Naive thymus-derived CD4-positive, alpha-beta T cell (primary cell): ENCODE measurements at places on chromosomes 3 and 15.

DNA sequence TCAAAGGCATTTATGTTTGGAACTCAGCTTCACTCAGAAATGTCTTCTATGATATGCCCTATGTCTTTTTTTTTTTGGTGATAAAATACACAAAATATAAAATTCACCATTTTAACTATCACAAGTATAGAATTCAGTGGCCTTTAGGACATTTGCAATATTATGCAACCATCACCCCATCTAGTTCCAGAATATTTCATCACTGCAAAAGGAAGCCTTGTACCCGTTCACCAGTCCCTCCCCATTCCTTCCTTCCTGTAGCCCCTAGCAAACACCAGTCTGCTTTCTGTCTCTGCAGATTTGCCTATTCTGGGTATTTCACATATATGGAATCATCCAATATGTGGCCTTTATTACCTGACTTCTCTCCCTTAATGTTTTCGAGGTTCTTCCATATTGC, 134.8 kb downstream of the ADAMTS9 start:
- no peak for DNase-seq

DNA sequence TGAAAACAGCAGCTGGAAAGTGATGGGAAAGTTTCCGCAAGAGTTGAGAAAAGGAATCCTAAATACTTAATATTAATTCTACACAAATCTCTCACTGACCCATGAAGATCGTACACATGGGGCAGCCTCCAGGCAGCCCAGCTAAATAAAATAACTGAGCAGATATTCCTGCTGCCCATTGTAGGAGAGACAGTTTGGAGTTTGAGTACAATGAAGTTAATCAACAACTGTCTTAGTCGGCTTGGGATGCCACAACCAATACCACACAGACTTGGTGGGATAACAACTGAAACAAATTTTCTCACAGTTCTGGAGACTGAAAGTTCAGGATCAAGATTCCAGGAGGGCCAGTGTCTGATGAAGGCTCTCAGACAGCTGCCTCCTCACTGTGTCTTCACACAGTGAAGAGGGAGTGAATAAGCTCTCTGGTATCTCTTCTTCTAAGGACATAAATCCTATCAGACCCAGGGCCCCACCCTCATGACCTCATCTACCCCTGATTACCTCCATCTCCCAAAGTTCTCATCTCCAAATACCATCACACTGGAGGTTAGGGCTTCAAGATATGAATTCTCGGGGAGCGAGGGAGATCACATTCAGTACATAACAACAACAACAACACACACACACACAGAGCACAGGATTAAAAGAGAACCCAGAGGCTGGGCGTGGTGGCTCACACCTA, 9.7 kb downstream of the TRPM7 start:
- no peak for DNase-seq

DNA sequence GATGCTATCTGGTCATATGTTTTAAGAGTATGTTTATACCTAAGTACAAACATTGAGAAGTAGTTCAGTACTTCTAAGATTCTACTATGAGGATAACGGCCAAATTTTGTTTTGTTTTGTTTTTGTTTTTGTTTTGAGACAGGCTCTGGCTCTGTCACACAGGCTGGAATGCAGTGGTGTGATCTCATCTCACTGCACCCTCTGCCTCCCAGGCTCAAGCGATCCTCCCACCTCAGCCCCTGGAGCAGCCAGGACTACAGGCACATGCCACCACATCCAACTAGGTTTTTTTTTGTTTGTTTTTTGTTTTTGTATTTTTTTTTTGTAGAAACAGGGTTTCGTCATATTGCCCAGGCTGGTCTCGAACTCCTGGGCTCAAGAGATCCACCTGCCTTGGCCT, 47.5 kb upstream of the RPS17 start:
- DNase-seq: no peak

GRCh38 chr3:137835096-137835495, 71.0 kb downstream of the SOX14 start:
- no peak for DNase-seq

DNA sequence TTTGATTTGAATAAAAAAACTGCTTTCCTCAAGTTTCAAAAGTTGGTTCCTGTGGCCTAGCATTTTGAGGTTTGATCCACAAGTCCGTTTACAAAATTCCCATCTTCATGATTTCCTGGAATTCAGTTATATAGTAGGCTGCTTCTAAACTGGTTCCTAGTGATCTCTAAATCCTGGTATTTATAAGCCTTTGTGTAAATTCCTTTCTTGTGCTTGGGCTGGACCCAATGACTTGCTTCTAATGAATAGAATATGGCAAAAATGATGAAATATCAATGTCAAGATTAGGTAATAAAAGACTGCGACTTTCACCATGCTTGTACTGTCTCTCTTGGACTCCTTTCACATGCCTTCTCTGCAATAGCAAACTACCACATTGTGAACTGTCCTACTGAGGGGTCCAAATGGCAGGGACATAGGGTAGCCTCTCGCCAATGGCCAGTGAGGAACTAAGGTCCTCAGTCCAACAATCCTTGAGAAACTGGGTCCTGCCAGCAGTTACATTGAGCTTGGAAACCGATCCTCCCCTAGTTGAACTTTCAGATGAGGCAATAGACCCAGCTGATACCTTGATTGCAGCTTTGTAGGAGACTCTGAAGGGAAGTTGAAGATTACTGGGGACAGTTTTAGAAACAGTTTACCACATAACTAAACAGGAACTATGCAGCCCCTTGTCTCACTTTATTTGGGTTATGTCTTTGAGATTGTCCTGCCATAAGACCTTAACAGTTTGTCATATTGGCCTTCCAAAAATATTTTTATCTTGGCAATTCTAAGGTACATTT, 303.9 kb upstream of the TBC1D5 start:
- DNase-seq: no peak

DNA sequence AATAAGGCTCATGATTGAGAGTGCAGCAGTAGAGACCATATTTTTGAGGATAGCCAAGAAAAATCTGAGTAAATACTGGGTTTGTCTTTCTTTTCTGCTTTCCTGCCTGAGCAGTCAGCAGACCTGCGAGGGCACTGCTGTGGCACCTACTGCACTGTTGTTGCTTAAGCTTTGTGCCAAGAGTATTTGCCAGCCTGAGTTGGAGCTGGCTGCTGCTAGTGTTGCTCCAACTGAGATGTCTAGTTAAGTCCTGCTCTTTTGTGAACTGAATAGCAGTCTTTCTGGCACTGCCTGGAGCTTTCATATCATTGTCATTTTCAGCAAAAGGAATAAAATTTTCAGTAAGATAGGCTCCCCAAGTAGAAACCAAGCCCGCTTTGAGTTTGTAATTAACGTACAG, 214.5 kb upstream of the P2RY1 start:
- no peak for DNase-seq

GRCh38 chr15:48775546-48775945, 35.3 kb downstream of the CEP152 start:
- no peak for DNase-seq

GRCh38 chr15:96790004-96790403, 459.5 kb downstream of the NR2F2 start:
- no peak for DNase-seq

- DNase-seq: no peak
These were observed 48.8 kb upstream of the PLXND1 start for GRCh38 chr3:129655291-129655700.

GRCh38 chr3:8736436-8736835, 2.8 kb downstream of the CAV3 start:
- no peak for DNase-seq

DNA sequence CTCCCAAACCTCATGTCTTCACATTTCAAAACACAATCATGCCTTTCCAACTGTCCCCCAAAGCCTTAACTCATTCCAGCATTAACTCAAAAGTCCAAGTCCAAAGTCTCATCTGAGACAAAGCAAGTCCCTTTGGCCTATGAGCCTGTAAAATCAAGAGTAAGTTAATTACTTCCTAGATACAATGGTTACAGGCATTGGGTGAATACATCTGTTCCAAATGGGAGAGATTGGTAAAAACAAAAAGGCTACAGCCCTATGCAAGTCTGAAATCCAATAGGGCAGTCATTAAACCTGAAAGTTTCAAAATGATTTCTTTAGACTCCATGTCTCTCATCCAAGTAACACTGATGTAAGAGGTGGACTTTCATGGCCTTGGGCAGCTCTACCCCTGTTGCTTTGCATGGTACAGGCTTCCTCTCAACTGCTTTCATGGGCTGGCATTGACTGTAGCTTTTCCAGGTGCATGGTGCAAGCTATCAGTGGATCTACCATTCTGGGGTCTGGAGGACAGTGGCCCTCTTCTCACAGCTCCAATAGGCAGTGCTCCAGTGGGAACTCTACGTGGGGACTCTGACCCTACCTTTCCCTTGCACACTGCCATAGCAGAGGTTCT, 55.0 kb upstream of the PLSCR4 start:
- DNase-seq: no peak

GRCh38 chr3:77236118-77236517, 196.2 kb downstream of the ROBO2 start:
- no peak for DNase-seq

- DNase-seq: no peak
These were observed 341.0 kb upstream of the UBE2E2 start for GRCh38 chr3:22862111-22862510.

GRCh38 chr3:183435661-183436060, 7.2 kb upstream of the MCF2L2 start:
- DNase-seq: no peak

- peak; percentile 60 for DNase-seq
These were observed 71.1 kb upstream of the XCR1 start for GRCh38 chr3:46098319-46098761.

DNA sequence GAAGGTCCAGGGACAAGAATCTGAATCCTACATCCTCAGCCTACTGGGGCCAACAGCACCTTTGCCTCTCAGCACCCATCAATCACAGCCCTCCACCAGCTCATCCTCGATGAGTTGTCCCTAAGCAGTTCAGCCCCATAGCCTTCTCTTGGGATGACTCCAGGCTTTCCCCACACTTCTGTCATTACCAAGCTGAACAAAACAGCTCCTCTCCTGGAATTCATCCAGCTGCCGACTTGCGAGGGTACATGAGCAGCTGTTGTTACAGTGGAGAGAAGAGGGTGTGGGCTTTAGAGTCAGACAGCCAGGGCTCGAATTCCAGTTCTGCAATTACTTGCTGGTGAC, 69.0 kb upstream of the THBS1 start:
- no peak for DNase-seq

DNA sequence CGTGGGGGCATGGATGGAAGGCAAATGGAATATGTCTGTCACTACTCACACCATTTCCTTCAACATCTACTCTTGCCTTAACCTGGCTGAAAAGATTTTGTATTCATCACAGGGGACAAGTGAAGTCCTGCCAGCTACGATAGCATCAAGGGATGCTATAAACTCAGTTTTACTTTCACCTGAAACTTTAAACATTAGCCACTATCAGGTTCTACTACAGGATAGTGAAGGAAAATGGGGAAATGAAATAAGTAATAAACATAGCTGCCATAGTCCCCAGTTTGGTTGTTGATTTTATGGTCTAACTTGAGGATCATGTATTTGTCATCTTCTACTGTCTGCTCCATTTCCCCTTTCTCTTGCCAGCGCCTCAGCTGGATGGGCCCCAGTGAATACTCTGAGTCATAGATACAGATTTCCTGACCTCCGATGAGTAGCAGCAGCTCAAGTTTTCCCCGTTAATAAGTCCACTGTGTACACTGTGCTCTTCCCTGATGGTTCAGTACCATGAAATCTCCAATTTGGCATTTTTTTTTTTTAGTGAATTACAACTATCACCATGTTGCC, 338.2 kb upstream of the SLCO3A1 start:
- DNase-seq: no peak

DNA sequence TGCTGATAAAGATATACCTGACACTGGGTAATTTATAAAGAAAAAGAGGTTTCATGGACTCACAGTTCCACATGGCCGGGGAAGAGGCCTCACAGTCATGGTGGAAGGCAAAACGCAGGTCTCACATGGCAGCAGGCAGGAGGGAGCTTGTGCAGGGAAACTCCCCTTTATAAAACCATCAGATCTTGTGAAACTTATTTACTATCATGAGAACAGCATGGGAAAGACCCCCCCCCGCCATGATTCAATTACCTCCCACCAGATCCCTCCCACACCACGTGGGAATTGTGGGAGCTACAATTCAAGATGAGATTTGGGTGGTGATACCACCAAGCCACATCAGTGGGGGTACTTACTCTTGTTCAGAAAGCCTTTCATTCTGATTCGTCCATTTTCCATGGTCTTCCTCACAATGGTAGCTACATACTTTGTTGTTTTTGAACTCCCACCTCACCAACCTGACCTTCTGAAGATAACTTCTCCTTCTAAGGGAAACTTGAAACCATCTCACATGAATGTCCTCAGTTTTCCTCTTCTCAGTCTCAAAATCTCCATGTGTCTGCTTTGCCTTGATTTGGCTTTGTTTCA, 275.6 kb upstream of the PROK2 start:
- DNase-seq: no peak

DNA sequence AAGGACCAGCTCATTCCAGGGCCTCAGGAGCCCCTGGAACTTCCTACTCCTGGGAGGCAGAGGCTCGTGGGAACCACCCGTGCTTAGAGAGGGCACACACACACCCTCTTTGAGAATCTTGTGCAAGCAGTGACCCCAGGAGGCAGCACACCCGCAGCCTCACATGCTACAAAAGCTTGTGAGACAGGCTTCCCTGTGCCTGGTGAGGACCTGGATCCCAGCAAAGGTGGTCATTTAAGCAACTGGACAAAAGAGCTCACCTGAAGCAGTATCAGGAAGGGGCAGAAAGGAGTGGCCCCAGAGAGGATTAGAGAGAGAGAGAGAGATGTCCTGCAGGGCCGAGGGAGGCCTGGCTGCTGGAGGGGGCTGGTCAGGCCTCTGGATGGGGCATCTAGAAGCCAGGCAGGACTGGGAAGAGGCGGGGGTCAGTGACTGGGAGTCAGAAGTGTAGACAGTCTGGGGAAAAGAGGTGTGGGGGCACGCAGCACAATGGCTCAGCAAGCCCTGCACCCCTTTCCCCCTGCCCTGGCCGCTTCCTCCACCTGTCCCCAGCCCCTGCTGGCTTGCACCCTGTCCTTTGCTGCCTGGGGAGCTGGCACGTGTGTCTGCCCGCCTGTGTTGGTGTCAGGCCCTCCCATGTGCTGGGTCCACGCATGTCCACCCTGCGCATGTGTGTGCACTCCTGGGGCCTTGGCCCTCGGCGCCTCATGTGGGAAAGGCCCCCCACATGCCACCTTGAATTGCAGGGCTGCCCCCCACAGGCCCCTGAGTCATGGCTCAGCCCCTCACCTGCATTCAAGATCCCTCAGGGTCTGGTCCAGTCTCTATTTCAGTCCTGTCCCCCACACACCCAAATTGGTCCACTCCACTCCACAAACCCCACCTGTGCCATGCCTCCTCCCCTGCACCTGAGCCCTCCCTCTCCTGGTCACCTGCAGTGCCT, 36.9 kb downstream of the TSPAN3 start:
- DNase-seq: no peak

GRCh38 chr3:175564363-175564762, 705.2 kb downstream of the NAALADL2 start:
- no peak for DNase-seq

- DNase-seq: no peak
These were observed 7.9 kb downstream of the FAH start for GRCh38 chr15:80160570-80161156.
